ENCODE measurements at places on chromosomes 4 and X.

DNA sequence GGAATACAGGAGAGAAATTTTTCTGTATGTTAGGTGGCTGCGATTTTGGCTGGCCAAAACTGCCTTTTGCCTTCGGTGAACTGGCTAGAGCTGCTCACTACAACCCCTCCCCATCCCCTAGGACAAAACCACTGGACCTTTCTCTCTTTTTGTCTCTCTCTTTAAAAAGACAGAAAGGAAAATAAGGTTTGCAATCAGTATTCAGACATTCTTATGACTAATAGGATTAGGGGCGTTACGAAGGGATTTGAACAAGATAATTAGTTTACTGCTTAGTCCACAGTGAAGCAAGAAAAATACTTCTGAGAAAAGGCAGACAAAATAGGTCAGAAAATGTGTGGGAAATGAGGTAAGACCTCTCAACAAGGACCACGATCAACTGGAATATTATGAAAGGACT is 180.4 kb downstream of the SLIT2 start:
- peak; percentile 56 for DNase-seq

DNA sequence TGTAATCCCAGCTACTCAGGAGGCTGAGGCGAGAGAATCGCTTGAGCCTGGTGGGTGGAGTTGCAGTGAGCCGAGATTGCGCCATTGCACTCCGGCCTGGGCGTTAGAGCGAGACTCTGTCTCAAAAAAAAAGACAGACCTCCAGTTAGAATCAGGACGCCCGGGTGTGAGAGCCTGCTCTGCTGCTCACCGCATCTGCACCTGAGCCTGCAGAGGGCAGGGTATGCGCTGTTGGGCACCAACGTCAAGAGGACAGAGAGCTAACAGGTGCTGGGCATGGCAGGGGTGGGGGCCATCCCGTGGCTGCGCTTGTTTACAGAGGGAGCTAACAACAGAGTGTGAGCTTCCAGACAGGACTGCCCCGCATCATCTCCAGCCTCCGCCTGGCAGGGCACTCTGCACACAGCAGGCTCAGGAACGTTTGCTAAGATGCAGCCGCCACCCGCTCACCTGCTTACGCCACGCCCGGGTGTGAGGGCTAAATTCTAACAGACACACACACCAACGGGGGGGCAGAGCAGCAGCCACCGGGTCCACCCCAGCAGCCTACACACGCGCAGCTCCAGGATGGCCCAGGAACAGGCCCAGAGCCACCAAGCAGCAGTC is 50.0 kb upstream of the CPLX1 start:
- DNase-seq: no peak

DNA sequence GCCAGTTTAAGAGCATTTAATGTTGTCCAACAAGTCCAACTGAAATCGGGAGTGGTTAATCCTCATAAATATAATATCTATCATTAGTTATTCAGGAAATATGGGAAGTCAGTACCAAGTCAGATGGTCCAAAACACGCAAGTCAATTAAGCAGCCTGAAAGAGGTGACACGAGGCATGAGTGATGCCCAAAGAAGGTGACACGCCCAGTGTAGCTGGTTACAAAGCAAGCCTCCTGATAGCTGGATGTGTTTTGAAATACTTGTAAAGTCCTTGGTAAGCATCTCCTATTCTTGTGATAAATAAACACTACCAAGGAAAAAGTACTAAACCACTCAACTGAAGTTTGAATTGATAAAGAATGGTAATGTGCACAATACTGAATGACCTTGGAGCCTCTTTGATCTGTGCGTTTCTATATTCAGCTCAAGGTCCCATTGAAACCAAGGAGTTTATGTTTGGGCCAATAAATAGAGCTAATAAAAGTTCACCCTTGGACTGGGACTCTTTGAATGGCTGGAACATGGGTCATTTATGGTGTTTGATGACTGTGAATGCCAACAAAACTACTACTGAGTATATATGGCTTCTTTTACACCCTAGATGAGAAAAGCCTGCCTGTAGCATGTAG is 93.2 kb upstream of the KLF3 start:
- no peak for DNase-seq

GRCh38 chr4:74045772-74046171 is 7.3 kb upstream of the CXCL3 start:
- DNase-seq: no peak

GRCh38 chr4:76407440-76408119 is 13.4 kb downstream of the CCDC158 start:
- DNase-seq: no peak

- peak; percentile 82 for DNase-seq
Observed at GRCh38 chr4:74105656-74106280, 6.8 kb upstream of the CXCL2 start.

GRCh38 chrX:56826020-56826419 is 97.0 kb downstream of the NBDY start:
- no peak for DNase-seq

DNA sequence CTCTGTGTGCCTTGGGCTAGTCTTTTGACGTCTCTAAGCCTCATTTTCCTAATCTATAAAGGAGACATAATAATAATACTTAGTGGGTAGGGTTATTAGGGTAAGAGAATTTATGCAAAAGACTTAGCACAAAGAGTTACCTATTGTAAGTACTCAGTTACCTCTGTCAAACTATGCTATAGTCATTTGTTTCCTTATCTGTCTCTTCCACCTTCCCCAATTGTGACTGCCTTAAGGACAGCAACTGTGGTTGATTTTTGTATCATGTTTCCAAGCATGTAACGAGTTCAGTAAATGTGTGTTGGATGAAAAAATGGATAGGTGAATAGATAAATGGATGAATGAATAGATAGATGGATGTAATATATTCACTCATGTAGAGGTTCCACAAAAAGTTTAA is 48.1 kb downstream of the WDR19 start:
- DNase-seq: no peak

DNA sequence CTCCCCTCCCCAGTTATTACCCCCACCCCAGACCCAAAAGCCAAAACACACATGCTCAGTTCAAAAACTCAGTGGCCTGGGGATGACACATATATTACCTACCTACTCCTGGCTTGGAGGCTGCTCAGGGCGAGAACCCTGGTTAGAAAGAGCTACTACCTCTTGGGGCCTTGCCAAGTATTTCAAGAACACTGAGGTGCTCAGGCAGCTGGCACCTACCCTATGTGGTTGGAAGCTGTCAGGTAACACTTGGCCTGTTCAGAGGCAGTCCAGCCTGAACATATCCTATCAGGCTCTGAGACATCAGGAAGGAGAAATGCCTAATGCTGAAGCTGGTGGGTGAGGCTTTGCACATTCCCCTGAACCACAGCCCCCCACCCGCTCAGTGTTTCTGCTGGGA is 4.9 kb downstream of the BCAP31 start:
- DNase-seq: no peak

- no peak for DNase-seq
Observed at GRCh38 chr4:15495621-15496020, 25.9 kb downstream of the CC2D2A start.

DNA sequence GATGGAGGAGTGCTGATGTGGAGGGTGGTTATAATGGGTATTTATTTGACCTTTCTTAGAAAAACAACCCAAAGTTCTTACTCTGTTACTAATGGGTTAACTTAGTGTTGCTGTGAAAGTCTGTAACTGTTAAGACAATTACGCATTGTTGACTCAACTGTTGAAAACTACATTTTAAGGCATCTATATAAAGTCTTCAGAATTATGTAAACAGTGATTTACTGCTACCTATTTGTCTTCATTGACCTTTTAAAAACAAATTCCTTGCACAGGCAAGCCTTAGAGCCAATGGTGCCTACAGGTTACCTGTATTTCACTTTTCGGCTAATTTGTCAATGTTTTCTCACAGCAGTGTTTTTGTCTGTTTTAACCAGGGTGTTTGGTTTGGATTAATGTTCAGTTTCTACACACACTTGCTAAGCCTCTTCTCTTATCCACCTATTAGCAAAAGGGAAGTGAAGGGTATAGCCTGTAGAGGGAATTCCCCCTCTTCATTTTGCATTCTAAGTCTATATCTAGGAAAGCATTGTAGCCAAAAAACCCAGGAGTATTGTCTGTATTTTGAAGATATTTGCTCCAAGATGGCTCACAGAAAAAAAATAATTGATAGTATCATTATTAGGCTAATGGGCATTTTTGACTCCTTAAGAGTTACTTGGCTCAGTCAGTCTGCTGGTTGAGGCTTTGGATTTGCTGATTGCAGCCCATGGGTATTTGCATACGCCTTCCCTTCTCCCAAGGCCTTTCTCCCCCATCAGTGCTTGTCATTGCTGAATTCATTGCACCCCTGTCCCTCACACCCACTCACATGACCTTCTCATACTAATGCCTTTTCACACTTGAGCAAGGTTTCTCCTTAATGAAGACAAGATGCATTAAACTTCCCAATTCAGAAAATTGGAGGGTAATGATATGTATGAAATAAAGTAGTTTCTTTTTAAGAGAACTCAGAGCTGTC is 30.5 kb downstream of the AFF1 start:
- no peak for DNase-seq

DNA sequence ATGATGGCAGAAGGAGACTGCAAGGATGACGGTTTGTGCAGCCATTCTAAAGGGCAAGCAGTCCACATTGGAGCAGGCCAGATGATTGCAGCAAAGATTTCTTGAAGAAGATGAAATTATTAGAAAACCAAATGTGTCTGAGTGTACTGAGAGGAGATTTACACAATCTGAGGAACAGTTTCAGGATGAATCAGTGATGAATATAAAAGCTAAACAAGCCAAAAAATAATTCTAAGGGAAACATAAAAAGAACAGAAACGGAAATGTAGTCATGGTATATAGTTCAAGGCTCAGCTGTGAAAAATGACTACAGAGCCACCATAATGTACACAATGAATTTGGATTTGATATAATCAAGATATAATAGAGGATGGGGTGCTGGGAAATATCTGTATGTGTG is 168.5 kb downstream of the PDGFC start:
- peak; percentile 76 for DNase-seq

- DNase-seq: no peak
Observed at GRCh38 chr4:81807386-81807785, 335.7 kb upstream of the RASGEF1B start.

DNA sequence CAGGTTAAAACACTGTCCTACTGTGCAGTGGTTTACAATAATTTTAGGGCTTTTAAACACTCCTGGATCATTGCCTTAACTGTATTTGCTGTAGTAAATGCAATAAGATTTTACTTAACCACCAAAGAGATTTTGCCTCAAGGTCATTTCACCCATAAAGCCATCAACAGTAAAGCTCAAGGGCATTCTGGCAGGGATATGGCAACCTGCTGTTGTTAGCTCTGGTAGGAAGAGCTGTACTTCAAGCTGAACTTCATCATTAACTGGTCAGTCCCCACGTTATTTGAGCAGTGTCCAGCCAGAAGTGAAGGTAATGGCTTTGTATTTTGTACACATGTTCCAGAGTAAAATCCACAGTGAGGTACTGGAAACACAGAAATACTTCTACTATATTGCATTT is 26.9 kb upstream of the MAOA start:
- DNase-seq: no peak

DNA sequence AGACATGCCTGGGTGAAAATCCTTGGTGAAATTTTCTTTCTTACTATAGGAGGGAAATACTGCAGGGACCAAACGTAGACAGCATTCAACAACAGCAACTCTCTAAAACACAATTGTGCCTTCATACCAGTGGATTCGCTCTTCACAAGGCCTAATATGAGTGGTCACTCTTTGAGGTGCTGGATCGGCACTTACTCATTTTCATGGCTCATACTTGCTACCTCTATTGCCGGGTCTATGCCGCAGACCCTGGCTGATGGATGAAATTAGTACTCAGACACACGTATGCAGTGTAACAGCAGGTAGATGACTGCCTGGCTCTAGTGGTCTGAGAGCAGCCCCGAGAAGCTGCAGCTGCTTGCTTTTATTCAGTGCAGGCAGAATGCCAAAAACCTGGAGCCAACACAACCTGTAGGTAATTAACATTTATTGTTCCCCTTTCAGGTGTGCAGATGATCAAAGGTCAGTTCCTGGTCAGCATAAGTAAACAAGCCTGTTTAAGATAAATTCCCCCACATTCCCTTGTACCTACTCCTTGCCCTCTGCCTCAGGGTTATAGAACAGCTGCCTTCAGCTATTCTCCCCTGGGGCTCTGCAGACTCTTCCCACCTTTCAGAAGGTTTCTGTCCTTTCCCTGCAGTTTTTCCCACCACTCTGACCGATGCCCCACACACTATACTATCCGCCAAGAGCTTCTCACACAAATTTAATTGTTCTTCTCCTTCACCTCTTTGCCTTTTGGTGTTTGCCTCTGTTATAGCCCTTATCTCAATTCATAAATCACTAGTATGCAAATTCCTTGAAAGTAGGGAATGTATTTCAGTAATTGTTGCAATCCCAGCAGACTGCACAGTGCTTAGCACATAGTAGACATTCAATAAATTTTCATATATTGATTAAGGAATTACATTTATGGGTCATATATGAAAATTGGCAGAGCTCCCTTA is 210.0 kb downstream of the SPANXN3 start:
- no peak for DNase-seq

DNA sequence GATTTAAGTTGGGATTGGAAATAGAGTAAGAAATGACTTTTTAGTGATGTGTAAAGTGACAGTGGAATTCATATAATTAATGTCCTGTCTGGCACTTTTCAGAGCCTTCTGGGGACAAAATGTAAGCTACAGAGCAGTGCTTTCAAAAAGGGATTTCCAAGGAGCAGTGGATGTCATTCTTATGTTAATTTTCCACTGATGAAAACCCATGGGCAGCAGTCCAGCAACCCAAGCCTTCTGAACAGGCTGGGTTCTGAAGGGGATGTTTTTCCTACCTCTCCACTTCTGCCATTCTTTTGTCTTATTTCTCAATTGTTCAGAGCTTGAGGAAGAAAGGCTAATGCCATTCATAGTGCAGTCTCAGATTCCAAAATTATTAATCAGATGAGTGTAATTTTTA is 717.6 kb upstream of the HS3ST1 start:
- peak; percentile 5 for DNase-seq

- DNase-seq: no peak
Observed at GRCh38 chrX:118702741-118703140, 24.7 kb upstream of the IL13RA1 start.

DNA sequence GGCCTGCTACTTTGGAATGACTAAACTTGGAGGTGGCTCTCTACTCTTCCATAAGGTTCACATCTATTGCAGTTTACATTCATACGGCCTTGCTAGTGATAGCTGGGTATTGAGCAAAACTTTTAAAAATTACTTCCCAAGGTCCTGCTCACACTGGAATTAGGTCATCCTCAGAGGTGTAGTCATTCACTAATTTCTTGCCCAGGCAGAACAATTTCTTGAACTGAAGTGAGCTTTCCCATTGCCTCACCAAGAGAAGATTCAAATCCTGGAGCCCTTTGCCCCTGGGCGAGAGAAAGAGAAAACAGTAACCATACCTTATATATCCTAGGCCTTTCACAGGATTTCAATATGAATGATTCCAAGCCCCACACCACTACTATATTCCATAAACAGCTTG is 109.2 kb downstream of the GUCY2F start:
- no peak for DNase-seq

Measured in cardiac fibroblast (primary cell).